ENCODE measurements at places on chromosomes 4 and X. TPM values are rescaled to one million over a fixed set of nuclear protein-coding genes. Genes with fewer than 3 reads are reported as not detected.

The MRPL1 gene
- total RNA-seq, result 25.4 TPM

The COX7B2 gene
- not detected for total RNA-seq

The MRPS18C gene
- 22.0 TPM for total RNA-seq

The TCEAL2 gene
- 0.26 TPM for total RNA-seq

The MFAP3L gene
- total RNA-seq, result 0.50 TPM

The NXF2B gene
- not detected for total RNA-seq

The ARL13A gene
- total RNA-seq, result not detected

The IL1RAPL1 gene
- 0.26 TPM for total RNA-seq

The SOD3 gene
- total RNA-seq, result 34.8 TPM

The NPY2R gene
- not detected for total RNA-seq

The XG gene
- total RNA-seq, result 1.3 TPM

The ZDHHC9 gene
- total RNA-seq, result 13.6 TPM

The GPR82 gene
- total RNA-seq, result not detected

The USP26 gene
- not detected for total RNA-seq

The NWD2 gene
- not detected for total RNA-seq

The UGT2B10 gene
- total RNA-seq, result not detected

The RPS6KA3 gene
- 29.0 TPM for total RNA-seq

The TECRL gene
- not detected for total RNA-seq

The DOK7 gene
- total RNA-seq, result under 0.01 TPM

The SH3D19 gene
- total RNA-seq, result 31.4 TPM

The TBC1D8B gene
- total RNA-seq, result 5.4 TPM

The SSR4 gene
- total RNA-seq, result 144 TPM

The ITIH6 gene
- total RNA-seq, result not detected

The MTTP gene
- total RNA-seq, result 0.26 TPM

The SYN1 gene
- 0.17 TPM for total RNA-seq

The FANCB gene
- total RNA-seq, result 6.4 TPM

The PLCXD1 gene
- total RNA-seq, result 10.9 TPM

The TBX22 gene
- not detected for total RNA-seq

The MAGEA12 gene
- not detected for total RNA-seq

The CENPVL2 gene
- total RNA-seq, result not detected

The CYBB gene
- total RNA-seq, result under 0.01 TPM

The STAP1 gene
- total RNA-seq, result not detected

The CDX4 gene
- total RNA-seq, result not detected

The SLC49A3 gene
- 3.9 TPM for total RNA-seq

The RTL5 gene
- total RNA-seq, result 4.5 TPM

The PABPC1L2A gene
- total RNA-seq, result not detected
